ENCODE measurements at places on chromosomes 11 and 22.

- no peak for DNase-seq
Observed at GRCh38 chr11:72607496-72607895, 66.7 kb downstream of the PDE2A start.

DNA sequence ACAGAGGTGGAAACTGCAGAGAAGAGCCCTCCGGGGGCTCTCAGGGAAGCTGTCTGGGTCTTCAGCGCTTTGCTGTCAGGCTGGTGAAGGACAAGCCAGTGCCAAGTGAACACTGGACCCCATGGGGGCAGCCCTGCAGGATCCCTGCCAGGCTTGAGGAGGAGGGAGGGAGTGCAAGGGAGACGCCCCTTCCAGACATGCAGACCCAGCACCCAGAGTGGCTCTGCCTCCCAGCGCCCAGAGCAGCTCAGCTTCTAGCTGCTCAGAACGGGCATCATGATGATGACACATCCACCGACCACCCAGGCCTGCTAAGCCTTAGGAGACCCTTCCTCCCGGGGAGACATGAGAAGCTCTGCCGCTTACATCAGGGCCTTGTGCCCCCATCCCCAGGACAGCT is 39.7 kb downstream of the TBX1 start:
- DNase-seq = no peak

- no peak for DNase-seq
Observed at GRCh38 chr11:13364388-13364787, 86.8 kb downstream of the BMAL1 start.

GRCh38 chr11:495537-495931 is 11.5 kb downstream of the RNH1 start:
- DNase-seq = no peak

DNA sequence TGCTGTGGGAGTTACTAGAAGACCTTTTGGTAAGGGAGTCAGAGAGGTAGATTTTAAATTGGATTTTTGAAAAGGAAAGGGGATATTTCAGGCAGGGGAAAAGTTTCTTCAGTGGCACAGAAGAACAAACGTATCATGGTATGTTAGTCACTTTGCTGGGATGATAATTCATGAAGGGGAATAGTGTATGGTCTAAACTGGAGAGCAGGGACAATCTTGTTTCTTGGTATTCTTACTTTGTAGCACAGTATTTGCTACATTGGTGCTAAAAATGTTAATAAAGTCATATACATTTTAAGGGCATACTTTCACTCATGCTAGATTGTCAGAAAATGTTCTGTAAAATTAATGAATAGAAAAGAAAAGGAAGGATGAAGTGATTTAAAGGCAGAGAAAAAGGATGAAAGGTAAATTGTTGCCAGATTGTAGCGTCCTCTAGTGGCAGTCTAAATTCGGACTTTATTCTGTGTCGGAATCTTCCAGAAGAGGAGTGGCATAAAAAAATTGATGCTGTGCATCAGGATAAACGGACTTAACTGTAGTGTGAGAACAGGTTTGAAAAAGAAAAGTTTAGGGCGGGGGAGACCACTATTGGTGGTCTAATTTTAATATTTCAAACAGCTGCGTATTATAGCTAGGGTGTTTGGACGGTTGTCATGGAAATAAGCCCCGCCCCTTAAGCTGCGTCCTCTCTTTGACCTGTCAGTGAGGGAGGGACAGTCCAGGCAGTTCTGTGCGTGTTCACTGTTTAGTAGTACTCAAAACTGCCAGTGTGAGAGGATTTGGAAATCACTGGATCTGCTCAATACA is at the start of gene BCO2:
Gene BCO2, plus strand, starts transcription at position 724 of the 810 bp plus-strand sequence. CDS start 90 bp downstream, outside the sequence.
- no peak for DNase-seq

- DNase-seq = no peak
Observed at GRCh38 chr11:86156397-86156955, 87.6 kb upstream of the PICALM start.

DNA sequence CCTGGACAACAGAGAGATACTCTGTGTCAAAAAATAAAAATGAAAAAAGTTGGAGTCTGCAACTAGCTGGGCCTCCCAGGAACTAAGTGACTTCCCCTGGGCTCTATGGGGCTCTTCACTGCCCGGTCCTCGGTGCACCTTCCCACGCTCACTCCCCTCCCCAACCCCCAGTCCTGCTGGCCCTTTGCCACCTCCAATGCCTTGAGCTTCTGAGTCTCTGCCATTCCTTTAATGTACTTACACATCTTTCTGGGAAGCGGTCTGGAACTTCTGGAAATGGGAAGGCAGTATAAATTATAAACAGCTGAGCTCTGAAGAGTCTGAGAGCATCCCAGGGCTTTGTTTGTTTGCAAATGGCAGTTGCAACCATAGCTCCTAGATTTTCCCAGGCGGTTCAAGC is 5.9 kb upstream of the BATF2 start:
- no peak for DNase-seq

DNA sequence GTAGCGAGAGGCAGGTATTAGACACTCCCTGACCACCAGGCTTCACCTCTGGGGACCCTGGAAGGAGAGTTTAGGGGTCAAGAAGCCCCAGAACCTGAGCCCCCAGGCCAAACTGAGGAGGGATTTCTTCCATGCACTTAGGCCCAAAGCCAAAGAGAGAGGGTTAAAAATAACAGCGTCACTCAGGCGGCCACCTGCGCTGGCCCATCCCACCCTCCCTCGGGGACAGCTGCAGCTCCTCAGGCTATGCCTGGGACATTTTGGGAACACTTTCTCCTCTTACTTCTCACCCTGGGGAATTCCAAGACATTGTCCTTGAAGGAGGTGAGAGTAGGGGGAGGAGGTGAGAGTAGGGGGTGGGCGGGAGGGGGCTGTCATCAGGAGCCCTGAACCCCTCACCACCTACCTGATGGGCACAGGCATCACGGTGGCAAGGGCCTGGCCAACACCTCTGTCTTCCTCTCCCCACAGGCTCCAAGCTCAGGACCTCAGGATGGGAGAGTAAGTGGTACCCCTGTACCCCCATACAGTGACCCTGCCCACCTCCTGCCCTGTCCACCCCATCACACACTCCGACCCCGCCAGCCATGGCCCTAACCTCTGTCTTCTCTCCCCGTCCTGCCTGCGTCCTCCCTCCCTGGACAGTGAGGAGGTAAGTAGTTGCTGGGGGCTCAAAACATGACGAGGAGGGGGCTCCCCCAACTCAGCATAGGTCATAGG is 583 bp downstream of the TNNI2 start:
- DNase-seq = no peak

DNA sequence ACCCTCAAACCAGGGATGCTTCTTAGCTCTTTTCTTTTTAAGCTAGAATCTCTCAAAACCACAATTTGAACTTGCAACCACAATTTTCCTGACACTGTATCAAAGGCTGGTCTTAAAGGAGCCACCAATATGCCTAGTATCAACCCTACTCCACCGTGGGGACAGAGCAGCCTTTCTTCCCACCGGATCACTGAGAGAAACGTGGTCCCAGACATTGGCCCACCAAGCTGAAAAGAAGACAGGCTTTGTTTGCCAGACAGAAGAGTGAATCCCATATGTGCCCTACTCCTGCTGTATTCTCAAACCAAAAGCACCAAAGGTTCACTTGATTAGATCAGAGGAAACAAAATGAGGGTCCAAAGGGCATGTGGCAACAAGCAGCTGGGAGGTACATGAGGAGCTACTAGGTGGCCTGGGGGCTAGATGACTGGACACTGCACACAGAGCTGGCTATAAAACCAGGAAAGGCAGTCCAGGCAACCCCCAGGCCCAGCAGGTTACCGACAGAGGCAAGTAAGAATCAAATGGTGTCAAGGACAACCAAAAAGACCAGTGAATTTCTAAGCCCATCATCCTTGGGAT is 3.6 kb upstream of the VWCE start:
- DNase-seq = no peak

DNA sequence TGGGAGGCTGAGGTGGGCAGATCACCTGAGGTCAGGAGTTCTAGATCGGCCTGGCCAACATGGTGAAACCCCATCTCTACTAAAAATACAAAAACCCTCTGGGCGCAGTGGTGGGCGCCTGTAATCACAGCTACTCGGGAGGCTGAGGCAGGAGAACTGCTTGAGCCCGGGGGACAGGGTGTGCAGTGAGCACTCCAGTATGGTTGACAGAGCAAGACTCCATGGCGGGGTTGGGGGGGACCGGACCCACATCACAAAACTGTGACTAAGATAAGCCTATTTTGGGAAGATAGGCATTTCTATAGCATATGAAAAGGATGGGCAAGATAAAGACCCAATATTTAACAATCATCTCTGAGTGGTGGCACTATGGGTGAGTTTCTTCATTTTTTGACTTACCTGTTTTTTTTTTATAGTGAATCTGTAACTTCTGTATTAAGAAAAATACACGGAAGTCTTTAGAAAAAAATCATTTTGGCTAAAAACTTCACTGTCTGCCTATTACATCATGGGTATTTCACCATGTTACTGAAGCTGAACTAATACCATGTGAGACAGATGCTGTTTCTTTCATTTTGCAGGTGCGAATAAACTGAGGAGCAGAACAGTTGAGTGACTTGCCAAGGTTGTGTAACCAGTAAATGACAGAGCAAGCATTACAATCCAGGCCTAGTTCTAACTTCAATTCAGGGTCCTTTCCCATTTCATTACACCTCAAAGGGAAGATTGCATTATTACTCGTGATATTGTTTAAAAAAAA is 2.5 kb downstream of the CELF1 start:
- DNase-seq = no peak

- DNase-seq = no peak
Observed at GRCh38 chr11:13053255-13053917, 44.3 kb downstream of the RASSF10 start.

GRCh38 chr11:69008737-69009440 is 4.2 kb downstream of the MRGPRF start:
- DNase-seq = no peak

DNA sequence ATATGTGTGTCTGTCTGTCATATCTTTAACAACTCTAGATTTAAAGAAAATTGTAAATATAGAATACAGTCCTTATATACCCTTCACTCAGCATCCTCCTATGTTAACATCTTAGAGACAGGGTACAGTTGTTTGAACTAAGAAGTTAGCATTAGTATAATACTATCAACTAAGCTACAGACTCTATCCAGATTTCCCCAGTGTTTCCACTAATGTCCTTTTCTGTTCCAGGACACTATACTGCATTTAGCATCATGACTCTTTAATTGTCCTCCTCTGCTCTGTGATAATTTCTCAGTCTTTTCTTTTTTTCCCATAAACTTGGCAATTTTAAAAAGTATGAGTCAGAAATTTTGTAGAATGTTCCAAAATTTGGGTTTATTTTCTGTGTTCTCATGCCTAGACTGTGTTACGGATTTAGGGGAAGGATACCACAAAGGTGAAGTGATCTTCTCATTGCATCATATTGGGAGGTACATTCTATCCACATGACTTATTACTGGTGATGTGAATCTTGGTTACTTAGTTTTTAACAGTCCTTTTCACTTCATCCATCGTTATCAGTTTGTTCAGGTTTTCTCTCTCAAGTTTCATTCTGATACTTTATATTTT is 168.4 kb downstream of the SBF2 start:
- no peak for DNase-seq

GRCh38 chr11:122784325-122784955 is 53.9 kb upstream of the CRTAM start:
- DNase-seq = no peak

GRCh38 chr11:45801723-45802315 is 3.1 kb upstream of the SLC35C1 start:
- no peak for DNase-seq

GRCh38 chr22:44179196-44179988 is 1.3 kb upstream of the PARVG start:
- no peak for DNase-seq

DNA sequence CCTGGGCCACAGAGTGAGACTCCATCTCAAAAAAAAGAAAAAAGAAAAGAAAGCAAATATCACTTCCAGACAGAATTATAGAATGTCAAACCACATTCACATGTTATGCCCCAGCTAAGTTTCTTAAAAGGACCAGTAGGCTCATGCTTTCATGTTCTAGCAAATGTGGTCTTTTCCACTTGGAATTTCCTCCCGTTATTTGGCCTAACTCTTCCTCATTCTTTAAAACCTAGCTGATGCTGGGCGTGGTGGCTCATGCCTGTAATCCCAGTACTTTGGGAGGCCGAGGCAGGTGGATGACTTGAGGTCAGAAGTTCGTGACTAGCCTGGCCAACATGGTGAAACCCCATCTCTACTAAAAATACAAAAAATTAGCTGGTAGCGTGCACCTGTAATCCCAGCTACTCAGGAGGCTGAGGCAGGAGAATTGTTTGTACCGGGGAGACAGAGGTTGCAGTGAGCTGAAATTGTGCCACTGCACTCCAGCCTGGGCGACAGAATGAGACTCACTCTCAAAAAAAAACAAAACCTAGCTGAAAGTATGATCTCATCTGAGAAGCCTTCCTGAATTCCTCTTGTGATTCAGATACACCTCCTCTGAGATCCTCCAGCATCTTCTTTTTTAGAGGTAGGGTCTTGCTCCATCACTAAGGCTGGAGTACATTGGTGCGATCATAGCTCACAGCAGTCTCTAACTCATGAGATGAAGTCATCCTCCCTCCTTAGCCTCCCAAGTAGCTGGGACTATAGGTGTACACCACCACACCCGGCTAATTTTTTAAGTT is 50.4 kb downstream of the FCHSD2 start:
- DNase-seq = no peak

All from activated naive CD4-positive, alpha-beta T cell (primary cell).